ENCODE measurements at places on chromosomes 2 and 18.

GRCh38 chr2:35063836-35064235 is 1291.7 kb upstream of the CRIM1 start:
- H3K27ac ChIP-seq: no peak overlapping the region
- DNase-seq: no peak
- no peaks in the 10 kb centered on the region for H3K27me3 ChIP-seq
- H3K4me1 ChIP-seq: no peaks in the 10 kb centered on the region
- no peak overlapping the region for H3K4me3 ChIP-seq

DNA sequence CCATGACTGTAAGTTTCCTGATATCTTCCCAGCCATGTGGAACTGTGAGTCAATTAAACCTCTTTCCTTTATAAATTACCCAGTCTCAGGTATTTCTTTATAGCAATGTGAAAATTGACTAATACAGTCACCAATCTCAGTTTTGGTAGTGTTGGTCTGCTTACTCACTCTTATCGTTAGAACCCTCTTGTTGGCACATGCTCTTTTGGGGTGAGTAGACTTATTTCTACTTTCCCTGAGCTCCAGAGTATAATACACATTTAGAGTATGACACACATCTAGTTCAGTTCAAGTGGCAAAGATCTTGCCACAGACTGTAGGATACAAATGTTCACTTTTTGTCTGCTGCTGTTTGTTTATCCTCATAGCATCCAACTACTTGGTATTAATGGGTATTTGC is 347.5 kb upstream of the CELF4 start:
- H3K27me3 ChIP-seq: no peaks in the 10 kb centered on the region
- H3K36me3 ChIP-seq: no peaks in the 10 kb centered on the region
- no peak for DNase-seq
- no peak overlapping the region for H3K4me3 ChIP-seq
- no peaks in the 10 kb centered on the region for H3K4me1 ChIP-seq
- no peak overlapping the region for H3K27ac ChIP-seq

- DNase-seq: no peak
- no peak overlapping the region for H3K4me3 ChIP-seq
- H3K27ac ChIP-seq: no peak overlapping the region
- H3K4me1 ChIP-seq: no peaks in the 10 kb centered on the region
- H3K27me3 ChIP-seq: no peaks in the 10 kb centered on the region
These were observed 65.8 kb upstream of the CABLES1 start for GRCh38 chr18:23069481-23069880.

DNA sequence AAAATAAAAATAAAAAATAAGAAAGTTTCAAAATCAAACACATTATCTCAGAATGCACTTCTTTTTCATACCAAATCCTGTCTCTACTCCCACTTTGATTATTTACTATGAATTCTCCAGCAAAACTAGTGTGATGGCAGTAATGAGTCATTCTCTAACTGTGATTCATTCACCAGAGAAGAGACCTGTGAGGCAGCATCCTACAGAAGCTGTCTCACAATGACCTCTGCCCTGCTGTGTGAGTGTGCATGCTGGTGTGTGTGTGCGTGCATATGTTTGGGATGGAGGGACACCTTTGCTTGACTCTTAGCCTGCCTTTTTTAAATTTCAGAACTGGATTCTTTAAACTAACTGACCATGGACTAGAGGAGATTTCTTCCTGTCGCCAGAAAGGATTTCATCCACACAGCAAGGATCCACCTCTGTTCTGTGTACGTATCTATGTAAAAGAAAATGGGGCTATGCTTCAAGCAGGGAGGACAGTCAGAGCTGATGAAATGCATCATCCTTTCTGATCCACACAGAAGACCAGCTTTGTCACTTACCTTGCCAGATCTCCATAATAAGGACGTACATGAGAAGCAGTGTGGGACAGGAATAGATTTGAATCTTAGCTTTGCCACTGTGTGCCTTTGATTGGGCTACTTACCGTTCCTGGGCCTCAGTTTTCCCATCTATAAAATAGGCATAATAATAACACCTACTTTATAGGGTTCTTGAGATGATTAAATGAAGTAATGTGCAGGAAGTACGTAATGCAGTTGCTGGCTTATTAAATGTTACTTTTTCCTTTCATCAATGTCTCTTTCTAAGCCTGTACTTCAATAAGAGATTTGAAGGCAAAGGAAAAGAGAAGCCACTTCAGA is 31.2 kb downstream of the STAMBP start:
- H3K27me3 ChIP-seq: no peaks in the 10 kb centered on the region
- no peak overlapping the region for H3K27ac ChIP-seq
- peaks cover 87% of the 10 kb centered on the region for H3K36me3 ChIP-seq

DNA sequence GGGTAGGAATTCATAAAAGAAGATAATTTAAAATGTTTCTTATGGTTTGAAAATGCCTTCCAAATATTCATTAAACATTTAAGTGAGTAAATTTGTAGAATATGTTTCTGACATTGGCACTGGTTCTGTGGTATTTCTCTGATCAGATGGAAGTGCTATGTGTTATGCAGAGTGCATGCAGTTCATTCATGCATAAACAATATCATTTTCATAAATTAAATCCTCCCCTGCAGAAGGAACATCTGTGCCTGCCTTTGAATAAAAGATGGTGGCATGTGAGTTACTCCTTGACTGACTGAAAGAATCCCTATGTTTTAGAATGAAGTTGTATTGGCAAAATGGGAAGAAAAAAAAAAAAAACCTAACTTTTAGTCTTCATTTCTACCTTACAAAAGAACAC is 5.9 kb downstream of the NEUROD1 start:
- H3K4me3 ChIP-seq: no peak overlapping the region
- peaks cover 21% of the 10 kb centered on the region for H3K27me3 ChIP-seq
- H3K36me3 ChIP-seq: no peaks in the 10 kb centered on the region

Data from heart left ventricle (tissue), 16 donors.